ENCODE measurements at places on chromosomes 13 and 19.

GRCh38 chr13:25770601-25771000, 281.2 kb downstream of the SHISA2 start:
- no peak for DNase-seq

DNA sequence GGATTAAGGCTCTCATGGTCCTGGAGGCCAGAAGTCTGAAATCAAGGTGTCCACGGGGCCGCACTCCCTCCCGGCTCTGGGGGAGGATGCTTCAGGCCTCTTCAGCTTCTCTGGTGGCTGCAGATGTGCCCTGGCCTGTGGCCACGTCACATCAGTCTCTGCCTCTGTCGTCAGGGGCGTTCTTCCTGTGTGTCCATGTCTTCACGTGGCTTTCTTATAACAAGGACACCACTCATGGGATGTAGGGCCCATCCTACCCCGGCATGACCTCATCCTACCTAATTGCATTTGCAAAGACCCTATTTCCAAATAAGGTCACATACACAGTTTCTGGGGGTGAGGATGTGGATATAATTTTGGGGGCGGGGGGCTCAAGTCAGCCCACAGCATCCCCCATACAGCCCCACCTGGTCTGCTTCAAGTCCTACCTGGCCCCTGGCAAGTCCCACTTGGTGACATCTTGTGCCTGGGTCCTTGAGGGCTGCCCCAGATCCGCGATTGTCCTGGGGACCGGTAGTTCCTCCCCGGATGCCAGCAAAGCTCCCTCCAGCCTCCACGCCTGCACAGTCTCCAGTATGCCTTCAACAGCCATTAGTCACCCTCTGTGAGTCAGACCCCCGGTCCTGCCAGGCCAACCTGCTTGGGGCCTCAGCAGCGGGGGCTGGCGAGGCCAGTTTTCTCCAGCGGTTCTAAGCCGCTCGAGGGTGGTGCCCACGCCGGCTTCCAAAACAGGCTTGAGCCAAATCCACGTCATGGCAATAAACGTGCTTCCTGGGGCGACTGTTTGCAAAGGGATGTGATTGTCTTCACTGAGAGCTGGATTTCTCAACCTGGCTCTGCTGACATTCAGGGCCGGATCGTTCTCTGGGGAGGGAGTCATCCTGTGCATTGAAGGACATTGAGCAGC, 32.2 kb downstream of the MYO9B start:
- peak; percentile 98 for DNase-seq

GRCh38 chr13:24618011-24618955, 61.9 kb upstream of the ATP12A start:
- DNase-seq = peak; percentile 11

DNA sequence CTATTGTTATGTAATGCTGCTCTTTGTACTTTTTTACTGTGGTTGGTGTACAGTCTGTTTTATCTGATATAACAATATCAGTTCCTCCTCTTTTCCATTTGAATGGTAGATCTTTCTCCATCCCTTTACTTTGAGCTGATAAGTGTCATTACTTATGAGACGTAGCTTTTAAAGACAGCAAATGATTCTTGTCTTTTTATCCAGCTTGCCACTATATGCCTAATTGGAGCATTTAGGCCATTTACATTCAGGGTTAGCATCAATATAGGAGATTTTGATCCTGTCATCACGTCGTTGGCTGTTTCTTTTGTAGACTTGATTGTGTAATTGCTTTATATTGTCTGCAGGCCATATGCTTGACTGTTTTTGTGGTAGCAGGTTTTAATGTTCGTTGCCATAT, 894.2 kb upstream of the ATXN8OS start:
- no peak for DNase-seq

DNA sequence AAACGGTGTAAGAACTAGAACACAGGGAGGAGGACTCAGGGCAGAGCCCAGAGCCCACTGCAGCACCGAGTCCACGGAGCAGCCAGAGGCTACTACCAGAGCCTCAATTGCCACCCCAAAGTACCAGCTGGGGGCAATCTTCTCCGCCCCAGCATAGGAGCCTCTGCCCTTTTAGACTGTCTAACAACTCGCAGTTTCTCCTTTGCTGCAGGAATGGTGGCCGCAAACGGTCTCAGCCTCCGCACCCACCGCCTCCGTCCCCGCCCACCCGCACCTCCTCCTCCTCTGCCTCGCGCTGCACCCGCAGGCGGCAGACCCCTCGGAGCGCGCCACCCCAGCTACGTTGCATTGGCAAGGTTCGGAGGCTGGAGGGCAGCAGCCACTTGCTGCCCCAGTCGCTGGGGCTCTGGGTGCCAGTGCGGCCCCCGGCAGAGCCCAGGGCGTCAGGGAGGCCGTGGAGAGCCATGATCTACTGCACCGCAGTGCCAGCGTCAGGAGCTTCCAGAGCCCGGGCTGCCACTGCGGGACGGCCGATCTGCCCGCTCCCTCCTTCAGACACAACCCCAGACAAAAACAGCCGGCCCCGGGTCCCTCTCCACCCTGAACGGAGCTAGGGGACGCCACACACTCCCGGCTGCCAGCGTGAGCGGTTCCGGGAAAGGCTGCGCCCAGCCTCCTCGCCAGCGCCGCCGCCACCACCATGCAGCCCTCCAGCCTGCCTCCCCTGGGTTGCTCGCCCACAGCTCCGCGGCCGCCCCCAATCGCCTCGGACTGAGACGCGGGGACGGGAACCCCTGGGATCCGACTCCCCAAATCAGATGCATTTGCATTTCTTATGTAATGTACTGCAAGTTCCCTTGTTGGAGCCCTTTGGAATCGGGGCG, 1.8 kb downstream of the FGF14 start:
- peak; percentile 35 for DNase-seq

- no peak for DNase-seq
Observed at GRCh38 chr13:30736461-30737320, 1.3 kb downstream of the ALOX5AP start.

GRCh38 chr13:24071423-24072075, 89.0 kb upstream of the SPATA13 start:
- DNase-seq = no peak

DNA sequence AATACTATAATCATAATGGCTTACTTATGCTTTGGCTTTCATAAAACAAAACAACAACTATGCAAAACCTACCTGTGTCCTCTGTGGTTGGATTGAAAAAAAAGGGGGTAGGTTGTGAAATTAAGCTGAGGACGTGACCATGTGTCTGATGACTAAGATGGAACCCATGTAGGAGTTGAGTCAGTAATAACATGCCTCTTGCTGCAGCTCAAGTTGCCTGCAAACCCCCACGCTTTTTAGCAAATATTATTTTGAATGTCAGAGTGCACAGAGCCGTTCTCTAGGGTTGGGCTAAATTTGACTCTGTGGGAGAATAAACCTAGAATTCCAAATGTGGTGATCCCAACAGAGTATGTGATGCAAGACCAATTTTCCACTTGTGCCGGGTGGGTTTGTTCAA, 209.3 kb downstream of the KCNRG start:
- DNase-seq = no peak

Measured in astrocyte of the hippocampus (primary cell).